ENCODE measurements at places on chromosomes 13 and 19. TPM values are rescaled to one million over a fixed set of nuclear protein-coding genes. Genes with fewer than 3 reads are reported as not detected.

- no peak for DNase-seq
Measured at GRCh38 chr13:113145496-113145895, 13.0 kb upstream of the PROZ start.

DNA sequence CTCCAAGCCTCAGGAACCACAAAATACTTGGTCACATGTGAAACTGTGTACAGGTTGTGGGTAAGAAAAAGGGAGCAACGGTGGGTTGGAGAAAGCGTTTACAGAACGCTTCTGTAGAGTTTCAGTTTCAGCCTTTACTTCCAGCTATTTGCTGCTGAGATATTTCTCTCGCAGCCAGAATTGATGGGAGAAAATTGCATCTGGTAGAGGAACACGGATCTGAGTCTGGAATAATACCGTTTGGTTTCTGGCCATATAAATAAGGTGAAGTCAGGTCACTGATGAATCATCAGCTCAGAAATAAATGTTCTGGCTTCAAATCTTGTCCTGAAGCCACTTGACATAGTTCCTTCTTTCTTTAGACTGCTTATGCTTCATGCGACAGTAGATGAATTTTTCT, 20.3 kb upstream of the RFC3 start:
- DNase-seq, result no peak

- DNase-seq, result no peak
Measured at GRCh38 chr13:33615436-33615835, 202.5 kb upstream of the RFC3 start.

- peak; percentile 48 for DNase-seq
Measured at GRCh38 chr19:22901431-22902130, 69.5 kb downstream of the ZNF723 start.

- DNase-seq, result no peak
Measured at GRCh38 chr19:38918526-38918925, 6.5 kb upstream of the CCER2 start.

- no peak for DNase-seq
Measured at GRCh38 chr19:12884202-12884601, 2.8 kb downstream of the KLF1 start.

DNA sequence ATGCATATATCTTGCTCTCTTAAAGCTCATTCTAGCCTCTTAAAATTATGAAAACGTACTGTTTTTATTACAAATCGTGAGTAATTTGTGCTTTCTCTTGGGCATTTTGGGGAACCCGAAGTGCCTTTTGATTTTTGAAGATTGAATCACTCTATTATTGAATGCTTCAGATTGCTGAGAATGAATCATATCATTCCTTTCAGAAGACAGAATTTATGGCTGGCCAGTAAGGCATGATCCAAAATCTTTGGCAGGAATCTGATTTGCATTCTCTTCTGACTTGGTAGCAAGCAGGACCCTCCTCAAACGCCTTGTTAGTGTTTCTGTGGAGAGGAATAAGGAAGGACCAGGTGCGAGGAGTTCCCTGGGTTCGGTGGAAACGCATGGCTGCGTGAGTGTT, 49.5 kb downstream of the STARD13 start:
- no peak for DNase-seq

The ALOX5AP gene
- total RNA-seq, result 13.6 TPM

The HSD11B1L gene
- total RNA-seq, result 3.9 TPM

The SHD gene
- not detected for total RNA-seq

The ATXN8OS gene
- not detected for total RNA-seq

DNA sequence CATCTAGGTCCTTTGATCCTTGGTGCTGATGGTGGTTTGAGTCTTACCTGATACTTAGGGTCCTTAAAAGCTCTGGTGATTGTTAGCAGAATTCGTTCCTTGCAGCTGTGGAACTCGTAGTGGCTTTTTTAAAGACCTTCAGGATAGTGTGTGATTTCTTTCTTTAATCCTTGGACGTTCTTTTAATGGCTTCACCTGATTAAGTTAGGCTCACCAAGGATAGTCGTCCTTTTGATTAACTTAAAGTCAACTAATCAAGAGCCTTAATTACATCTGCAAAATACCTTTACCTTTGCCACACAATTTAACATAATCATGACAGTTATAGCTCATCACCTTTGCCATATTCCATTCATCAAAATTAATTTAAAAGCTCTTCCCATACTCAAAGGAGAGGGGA, 1807.7 kb downstream of the OLFM4 start:
- no peak for DNase-seq

The OVOL3 gene
- not detected for total RNA-seq

The OCEL1 gene
- total RNA-seq, result 26.0 TPM

- peak; percentile 79 for DNase-seq
Measured at GRCh38 chr19:54248016-54248601, 5.5 kb upstream of the LILRA6 start.

DNA sequence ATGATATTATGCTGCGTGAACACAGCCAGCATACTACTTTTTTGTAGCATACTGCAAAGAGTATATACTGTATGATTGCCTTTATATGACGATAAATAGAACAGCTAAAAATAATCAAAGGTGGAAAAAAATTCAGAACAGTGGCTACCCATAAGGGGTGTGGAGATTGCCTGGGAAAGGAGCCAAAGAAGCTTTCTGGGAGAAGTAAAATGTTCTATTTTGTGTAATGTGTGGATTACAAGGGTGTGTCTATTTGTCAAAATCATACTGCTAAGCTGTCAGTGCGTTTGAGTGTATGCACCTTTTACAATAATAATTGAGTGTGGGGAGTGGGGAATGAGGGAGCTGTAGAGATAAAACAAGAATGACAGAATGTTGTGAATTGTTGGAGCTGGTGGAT, 45.2 kb upstream of the MTIF3 start:
- DNase-seq, result no peak

- no peak for DNase-seq
Measured at GRCh38 chr13:106819413-106820180, 251.7 kb upstream of the ARGLU1 start.

The S1PR5 gene
- 0.27 TPM for total RNA-seq

The FXYD7 gene
- total RNA-seq, result not detected

DNA sequence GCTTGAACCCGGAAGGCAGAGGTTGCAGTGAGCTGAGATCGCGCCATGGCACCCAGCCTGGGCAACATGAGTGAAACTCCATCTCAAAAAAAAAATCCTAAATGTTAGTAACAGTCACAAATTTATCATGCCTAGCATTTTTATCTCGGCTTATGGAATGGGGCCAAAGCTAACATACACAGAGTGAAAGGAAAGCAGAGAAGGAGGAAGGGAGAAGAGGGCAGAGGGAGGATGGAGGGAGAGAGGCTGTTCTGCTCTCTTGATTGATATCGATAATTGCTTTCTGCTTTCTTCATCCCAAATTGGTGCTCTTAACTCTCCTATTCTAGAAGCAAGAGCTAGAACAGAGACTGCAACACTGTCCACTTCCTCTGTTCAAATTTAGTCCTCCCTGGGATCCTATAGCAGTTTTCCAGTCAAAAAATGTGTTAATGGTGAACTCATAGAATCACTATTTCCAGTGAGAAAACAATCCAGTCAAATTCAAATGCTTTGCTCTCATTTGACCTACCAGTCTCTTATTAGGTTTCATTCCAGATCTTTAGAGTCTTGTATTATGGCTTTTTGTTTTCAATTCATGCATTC, 15.8 kb upstream of the TUBGCP3 start:
- no peak for DNase-seq

GRCh38 chr13:31891472-31891871, 140.1 kb upstream of the FRY start:
- no peak for DNase-seq

- no peak for DNase-seq
Measured at GRCh38 chr19:55070466-55071128, 5.1 kb upstream of the EPS8L1 start.

- DNase-seq, result no peak
Measured at GRCh38 chr13:101623470-101624209, 171.2 kb downstream of the ITGBL1 start.

DNA sequence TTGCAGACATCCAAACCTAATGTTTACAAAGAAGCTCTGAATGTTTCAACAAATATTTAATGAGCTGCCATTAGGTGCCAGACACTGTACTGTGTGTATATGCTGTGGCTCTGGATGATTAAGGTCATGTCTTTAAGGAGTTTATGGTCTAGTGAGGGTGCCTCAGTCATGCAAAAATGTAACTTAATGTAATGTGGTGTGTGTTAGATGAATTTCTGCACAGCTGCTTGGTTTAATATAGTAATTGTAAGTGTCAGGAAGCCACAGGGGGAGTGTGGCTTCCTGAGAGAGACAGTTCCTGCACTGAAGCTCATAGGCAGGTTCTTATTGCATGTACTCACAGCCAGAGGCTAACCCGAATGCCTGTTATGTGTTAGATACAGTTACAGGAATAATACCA, 43.3 kb downstream of the SPATA13 start:
- DNase-seq, result no peak

- no peak for DNase-seq
Measured at GRCh38 chr13:50678464-50679162, 164.9 kb downstream of the DLEU7 start.

The ZNF730 gene
- total RNA-seq, result 0.11 TPM

- no peak for DNase-seq
Measured at GRCh38 chr19:20612711-20613316, 47.2 kb upstream of the ZNF737 start.

- DNase-seq, result no peak
Measured at GRCh38 chr13:110155072-110155471, 151.9 kb downstream of the COL4A1 start.

The ATP4A gene
- not detected for total RNA-seq

GRCh38 chr19:17778251-17778967, 16.5 kb upstream of the B3GNT3 start:
- DNase-seq, result peak; percentile 90

DNA sequence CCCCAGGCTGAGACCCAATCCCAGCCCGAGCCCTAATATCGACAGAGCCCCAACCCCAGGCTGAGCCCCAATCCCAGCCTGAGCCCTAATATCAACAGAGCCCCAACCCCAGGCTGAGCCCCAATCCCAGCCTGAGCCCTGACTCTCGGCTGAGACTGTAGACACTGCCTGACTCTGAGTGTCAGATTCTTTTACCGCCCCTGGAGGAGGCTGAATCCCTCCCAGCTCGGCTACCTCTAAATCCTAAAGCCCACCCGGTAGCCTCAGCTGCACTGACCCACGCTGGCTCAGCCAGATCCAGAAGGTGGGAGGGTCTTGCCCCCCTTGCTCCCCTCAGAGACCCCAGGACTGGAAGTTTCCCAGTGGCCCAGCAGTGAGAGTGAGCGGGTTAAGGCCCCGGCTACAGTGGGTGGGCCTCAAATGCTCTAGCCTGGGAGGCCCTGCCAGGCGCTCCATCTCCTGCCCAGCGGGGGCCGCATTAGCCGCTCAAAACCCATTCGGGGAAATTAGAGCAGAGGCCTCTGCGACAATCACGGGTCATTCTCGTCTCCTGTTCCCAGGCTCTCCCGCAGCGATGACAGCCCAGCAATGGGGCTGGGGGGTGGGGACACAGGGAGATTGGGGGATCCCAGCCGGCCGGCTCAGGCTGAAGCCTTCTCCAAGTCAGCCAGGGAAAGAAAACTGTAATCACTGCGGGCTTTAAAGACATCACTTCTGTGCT, 43.8 kb downstream of the ZNRF4 start:
- DNase-seq, result no peak

DNA sequence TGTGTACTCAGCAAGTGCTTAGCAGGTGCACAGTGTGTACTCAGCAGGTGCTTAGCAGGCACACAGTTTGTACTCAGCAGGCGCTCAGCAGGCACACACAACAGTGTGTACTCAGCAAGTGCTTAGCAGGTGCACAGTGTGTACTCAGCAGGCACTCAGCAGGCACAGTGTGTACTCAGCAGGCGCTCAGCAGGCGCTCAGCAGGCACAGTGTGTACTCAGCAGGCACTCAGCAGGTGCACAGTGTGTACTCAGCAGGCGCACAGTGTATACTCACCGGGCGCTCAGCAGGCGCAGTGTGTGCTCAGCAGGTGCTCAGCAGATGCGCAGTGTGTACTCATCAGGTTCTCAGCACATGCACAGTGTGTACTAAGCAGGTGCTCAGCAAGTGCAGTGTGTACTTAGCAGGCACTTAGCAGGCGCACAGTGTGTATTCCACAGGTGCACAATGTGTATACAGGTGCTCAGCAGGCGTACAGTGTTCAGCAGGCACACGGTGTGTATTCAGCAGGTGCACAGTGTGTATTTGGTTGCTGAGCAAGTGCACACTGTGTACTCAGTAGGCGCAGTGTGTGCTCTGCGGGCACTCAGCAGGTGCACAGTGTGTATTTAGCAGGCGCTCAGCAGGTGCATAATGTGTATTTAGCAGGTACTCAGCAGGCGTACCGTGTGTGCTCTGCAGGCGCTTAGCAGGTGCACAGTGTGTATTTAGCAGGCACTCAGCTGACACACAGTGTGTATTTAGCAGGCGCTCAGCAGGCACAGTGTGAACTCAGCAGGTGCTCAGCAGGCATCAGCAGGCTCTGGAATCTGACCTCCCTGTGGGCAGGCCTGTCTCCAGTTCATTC, 15.1 kb downstream of the CRTC1 start:
- DNase-seq, result no peak

All from Right ventricle myocardium inferior (tissue), 1 donor.